Activated naive CD4-positive, alpha-beta T cell (primary cell): ENCODE measurements at places on chromosomes 2 and 18.

DNA sequence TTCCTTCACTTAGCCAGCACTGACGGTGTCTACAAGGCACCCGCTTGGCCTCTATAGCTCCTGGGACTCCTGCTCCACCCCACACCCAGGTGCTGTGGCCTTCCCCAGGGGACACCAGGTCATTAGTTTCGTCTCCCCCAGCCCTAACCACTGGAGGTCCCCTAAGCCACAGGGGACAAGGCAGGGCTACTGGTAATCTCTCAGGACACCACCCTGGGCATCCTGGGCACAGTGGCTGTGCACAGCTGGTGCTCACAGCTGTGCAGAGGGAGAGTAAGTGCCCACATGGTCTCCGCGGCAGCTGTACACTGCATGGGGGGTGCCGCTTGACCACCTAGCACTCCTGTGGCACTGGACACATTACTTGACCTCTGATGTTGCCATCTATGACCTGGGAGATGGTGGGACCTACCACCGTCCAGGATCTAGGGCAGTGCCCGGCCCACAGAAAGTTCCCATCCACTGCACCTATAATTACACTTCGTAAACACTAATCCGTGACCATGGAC lies 134.0 kb downstream of the HDAC4 start:
- DNase-seq, result no peak

- no peak for DNase-seq
Measured at GRCh38 chr18:48827291-48828193, 123.2 kb downstream of the SMAD7 start.

DNA sequence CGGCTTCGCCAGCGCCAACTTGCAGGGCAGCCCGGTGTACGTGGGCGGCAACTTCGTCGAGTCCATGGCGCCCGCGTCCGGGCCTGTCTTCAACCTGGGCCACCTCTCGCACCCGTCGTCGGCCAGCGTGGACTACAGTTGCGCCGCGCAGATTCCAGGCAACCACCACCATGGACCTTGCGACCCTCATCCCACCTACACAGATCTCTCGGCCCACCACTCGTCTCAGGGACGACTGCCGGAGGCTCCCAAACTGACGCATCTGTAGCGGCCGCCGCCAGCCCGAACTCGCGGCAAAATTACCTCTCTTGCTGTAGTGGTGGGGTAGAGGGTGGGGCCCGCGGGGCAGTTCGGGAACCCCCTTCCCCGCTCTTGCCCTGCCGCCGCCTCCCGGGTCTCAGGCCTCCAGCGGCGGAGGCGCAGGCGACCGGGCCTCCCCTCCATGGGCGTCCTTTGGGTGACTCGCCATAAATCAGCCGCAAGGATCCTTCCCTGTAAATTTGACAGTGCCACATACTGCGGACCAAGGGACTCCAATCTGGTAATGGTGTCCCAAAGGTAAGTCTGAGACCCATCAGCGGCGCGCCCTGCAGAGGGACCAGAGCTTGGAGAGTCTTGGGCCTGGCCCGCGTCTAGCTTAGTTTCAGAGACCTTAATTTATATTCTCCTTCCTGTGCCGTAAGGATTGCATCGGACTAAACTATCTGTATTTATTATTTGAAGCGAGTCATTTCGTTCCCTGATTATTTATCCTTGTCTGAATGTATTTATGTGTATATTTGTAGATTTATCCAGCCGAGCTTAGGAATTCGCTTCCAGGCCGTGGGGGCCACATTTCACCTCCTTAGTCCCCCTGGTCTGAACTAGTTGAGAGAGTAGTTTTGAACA lies 15.1 kb downstream of the HOXD3 start:
- DNase-seq, result no peak

DNA sequence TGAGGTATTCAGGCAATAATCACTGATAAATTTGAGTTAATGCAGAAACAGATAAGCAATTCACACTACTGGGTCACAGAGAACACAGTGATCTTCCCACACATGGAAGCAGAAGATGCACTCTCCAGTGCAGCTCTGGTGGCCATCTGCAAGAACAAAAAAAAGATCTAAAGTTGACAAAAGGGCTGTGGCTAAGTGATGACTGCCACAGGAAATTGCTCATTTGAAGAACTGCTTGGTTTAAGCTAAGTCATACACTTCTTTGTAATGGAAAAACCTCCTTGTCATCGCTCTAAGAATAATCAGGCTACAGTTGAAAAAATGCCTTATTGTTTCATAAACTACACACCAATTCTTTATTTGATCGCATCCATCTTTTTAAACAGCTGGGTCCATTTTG lies 115.1 kb downstream of the DTNB start:
- no peak for DNase-seq

GRCh38 chr2:216739035-216739434 lies 43.7 kb upstream of the IGFBP5 start:
- DNase-seq, result no peak

DNA sequence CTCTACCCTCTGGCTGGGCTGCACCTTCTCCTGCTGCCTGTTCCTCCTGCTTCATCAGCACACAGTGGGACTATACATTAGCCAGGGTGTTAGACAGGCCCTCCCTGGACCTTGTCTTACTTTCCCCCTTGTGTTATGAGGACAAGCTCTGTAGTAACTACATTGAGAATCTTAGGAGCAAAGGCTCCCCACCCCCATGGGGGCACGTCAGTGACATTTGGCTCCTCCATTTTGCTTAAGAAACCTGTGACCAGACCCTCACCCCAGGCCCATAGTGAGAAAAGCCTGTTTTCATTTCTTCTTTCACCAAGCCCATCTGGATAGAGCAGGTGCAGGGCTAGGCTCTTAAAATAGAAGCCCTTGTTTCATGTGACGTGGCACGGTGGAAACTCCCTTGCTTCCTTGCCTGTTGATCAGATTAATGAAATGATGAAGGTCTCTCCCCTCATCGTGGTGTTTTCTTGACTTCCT lies 146.7 kb downstream of the RPIA start:
- DNase-seq, result no peak
